Suppressor macrophage (primary cell): ENCODE measurements at places on chromosomes 2 and 18.

DNA sequence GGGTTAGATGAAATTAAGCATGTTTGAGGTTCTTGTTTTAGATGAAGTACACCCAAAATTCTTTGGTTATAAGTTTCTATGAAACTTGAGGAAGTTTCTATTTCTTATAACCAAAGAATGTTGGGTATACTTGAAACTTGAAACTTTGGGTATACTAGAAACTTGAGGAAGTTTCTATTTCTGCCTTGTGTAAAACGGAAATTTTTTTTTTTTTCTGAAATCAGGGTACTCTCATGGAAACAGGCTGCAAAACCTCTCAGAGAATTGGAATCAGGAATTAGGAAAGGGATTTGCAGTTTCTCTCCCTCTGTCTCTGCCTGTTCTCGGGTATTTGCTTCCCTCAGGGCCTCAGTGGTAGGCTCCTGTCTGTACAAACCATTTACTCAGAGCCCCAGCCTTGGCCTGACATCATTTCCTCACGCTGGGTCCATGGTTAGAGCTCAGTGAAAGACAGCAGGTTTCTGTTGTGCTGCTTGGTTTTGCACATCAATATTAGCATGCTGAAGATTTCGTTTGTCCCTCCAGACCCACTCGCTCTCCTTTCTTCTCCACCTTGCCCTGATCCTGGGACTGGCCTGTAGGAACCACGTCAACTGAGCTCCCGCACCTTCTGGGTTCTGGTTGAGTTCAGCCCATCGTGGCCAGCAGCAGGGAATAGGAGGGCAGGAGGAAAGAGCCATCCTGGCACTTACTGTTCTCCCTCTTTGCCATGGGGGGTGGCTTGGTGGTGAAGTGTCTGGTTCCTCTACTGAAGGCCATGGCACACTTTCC is 106.4 kb downstream of the POLR1A start:
- peak; percentile 51 for DNase-seq

GRCh38 chr2:158539176-158540005 is 82.6 kb downstream of the PKP4 start:
- no peak for DNase-seq

GRCh38 chr2:861655-862354 is 88.8 kb upstream of the SNTG2 start:
- no peak for DNase-seq

DNA sequence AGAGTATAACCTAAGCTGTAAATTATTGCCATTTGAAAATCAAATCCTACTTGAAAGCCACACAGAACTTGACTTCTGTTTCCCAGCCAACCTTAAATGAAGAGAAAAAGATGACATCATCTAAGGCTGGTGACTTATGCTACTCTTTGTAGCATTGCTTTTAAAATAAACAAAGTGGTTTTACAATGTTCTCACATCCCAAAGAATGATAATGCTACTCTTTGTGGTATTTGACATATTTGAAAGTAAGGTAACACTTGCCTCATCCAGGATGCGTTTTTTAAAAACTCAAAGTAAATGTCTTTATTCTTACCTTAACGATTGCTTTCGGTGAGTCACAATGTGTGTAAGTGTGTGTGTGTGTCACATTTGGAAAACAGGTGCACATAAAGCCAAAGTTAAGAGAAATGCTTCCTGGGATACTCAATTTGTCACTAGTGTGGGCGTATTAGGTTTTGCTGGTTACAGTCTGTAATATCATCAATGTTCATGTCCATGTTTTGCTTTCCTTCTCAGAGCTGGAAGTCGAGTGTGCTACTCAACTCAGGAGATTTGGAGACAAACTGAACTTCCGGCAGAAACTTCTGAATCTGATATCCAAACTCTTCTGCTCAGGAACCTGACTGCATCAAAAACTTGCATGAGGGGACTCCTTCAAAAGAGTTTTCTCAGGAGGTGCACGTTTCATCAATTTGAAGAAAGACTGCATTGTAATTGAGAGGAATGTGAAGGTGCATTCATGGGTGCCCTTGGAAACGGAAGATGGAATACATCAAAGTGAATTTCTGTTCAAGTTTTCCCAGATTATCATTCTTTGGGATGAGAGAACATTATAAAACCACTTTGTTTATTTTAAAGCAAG is 2.6 kb downstream of the PMAIP1 start:
- peak; percentile 50 for DNase-seq

DNA sequence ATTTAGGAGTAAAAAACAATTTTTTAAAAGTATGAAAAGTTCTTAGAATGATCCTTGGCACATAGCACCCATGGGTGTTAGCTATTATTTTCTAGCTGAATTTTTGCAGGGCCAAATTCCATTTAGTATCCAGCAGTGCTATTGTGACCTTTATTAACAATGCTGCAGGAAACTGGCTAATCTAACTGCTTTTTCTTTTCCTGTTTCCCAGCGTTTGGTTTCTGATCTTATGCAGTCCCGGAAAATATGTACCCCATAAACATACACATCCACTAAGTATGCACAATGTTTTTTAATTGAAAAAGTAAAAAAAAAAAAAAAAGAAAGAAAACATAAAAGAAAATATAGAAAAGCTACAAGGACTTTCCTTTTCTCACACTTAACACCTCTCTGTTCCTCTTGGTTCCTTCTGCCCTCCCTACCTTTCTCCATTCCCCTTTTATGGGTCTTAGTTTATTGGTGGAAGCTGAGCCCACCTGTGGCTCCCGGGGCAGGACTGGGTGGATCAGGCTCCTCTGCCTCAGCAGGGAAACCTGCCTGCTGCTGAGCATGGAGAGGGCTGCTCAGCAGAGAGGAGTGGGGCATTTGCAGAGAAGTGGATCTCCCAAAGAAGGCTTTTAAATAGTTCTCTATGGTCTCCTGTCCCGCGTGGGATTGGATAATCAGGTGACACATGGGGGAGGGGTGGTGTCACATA is 9.3 kb upstream of the SLC16A14 start:
- DNase-seq: no peak

DNA sequence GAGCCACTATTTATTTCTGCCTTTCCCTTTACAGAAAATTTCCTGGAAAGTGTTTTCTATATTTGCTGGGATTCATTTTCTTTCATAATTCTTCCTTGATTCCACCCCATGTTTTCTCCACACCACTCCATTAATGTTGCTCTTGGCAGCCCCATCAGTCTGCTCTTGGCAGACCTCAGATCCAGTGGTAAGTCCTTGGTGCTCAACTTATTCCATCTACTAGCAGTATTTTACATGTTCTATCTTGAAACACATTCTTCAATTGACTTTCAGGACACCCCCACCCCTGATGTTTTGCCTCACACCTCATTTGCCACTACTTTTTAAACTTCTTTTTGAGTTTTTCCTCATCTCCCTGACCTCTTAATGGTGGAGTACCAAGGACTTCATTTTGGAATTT is 65.0 kb downstream of the HNMT start:
- no peak for DNase-seq

- DNase-seq: no peak
These were observed 2.3 kb downstream of the MEIS1 start for GRCh38 chr2:66437109-66437690.

DNA sequence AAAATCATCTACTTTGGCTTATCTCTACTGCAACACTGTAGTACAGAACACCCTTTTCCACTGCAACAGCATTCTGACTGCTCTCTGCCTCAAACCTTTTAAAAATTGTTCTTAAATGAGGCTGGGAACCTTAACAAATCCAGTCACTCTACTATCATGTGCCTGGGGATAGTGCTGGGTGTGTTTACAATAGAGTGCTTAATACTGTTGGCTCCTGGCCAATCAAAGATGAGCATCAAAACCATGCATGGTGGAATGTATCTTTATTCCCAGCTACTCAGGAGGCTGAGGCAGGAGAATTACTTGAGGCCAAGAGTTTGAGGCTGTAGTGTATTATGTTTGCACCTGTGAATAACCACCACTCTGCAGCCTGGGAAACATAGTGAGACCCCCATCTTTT is 7.4 kb downstream of the ANKAR start:
- DNase-seq: no peak

GRCh38 chr2:12819103-12819475 is 102.4 kb downstream of the TRIB2 start:
- DNase-seq: peak; percentile 69

GRCh38 chr2:104863468-104864279 is 9.8 kb downstream of the POU3F3 start:
- peak; percentile 28 for DNase-seq

DNA sequence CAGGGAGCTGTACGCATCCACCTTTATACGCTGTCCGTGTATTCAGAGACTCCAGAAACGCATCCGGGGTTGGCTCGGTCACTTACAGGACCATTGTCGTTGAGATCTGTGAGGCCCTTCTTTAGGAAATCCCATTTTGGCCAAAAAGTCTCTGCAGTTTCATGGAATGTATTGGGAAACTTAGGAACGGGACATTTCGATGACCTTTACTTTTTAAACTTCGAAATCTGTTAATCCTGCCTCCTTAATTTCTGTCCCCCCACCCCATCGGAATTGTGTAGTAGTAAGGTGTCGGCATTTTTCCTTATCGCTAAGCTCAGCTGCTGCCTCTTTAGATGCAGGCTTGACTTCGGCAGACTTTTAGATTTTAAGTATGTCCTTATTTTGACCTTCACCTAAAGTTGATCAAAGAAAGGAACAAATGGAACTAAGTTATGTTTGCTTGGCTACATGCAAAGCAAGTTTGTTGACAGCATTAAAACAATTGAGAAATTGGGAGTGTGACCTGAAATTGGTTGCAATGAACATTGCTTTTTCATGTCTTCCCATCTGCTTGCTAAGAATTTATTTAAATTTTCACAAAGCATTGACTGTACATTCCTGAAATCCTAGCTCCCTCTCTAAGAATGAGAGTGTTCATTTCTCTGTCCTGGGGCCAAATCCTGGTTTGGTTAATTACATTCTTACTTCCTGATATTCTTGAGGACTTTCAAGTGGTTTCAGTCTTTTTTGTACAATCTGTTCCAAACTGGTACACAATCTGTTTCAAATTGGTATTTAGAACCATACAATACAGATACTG is 884 bp upstream of the RAPH1 start:
- no peak for DNase-seq

GRCh38 chr2:27255660-27256059 is 7.2 kb downstream of the SLC30A3 start:
- no peak for DNase-seq

DNA sequence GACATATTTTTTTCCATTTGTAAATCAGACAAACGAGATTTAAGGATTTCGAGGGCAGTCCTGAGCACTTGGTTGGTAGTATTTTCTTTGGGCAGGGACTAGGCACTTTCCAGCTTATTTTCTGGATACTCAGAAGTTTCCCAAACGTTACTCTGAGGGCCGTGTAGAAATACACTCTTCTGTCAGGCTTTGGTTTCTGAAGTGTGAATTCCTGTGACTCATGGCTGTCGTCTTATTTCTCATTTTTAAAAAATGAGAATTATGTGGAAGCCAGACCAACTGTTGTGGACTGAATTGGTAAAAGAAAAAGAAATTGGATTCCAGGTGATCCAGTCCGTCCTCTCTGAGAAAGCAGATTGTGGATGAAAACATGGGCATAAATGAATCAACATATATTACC is 658.6 kb upstream of the FANCL start:
- DNase-seq: no peak

DNA sequence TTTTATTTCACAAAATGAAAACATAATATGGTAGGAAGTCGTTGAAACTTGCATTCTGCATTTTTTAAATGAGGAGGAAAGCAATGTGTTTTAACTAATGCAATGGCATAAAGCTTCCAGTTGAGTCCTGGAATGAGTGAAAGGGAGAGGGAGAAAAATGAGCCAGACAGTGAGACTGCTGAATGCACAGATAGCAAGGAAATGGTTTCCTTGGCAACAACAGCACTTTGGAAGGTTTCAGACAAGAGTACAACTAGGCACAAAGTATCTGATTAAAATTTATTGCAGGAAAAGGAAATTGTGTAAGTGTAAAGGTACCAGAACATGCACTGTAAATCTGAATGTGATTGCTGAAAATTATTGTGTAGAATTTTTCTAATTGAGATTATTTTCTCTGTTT is 320.1 kb upstream of the KYNU start:
- DNase-seq: no peak

- peak; percentile 74 for DNase-seq
These were observed 93.9 kb upstream of the LGALSL start for GRCh38 chr2:64359892-64360657.

DNA sequence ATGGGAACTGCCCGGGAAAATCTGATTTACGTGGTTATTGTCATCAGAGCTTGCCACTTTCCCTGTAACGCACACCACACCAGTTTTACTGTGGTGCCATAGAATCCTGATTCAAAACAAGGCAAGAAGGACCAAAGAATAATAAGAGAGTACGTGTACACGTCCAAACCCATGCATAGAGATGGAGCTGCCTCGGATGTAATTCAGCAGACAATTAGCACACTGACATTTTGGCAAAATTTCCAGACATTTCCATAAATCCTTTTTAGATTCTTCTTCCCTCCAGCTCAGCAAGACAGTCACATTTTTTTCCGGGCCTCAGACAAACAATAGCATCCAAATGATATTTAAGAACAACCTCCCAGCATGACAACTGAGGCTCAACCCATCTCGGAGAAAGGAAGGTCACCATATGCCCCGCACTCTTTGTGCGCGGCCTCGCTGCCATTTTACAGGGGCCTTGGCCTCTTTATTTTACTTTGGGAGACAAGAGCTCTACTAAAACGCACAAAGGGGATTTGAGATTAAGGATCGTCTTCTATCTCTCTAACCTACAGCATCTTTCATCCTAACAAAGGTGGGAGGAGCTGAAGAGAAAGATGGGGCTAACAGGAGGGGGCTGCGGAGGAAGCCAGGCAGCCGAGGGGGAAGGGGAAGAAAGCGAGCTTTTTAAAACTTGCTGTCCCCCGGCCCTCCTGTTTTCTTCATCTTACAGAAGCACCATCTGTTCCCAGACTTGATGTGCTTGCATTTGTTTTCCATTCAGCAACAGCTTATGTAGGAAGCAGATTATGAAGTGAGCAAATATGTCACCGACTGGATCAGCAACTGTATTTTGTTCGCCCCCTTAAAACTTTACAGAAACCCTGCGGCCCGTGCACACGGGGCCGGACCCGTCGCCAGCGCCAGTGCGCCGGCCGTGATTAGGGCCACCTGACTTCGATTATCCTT is 61.0 kb downstream of the CDCA7 start:
- no peak for DNase-seq

- DNase-seq: peak; percentile 74
These were observed 1.3 kb downstream of the FMNL2 start for GRCh38 chr2:152336119-152336853.

DNA sequence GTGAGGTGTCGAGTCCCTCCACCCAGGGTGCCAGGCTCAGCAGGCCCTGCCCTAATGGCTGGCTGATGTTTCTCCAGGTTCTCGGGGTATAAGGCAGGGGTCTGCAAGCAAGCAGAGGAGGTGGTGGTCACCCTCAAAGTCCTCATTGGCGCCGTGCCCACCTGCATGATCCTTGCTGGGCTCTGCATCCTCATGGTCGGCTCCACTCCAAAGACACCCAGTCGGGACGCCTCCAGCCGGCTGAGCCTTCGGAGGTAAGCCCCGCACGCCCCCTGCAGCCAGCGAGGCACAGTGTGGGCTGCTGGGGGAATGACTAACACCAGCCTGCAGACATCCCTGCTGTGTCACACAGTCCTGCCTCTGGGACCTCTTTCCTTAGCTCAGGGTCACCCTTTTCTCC is 14.1 kb downstream of the MFSD2B start:
- DNase-seq: no peak

- DNase-seq: no peak
These were observed 340.3 kb upstream of the SALL3 start for GRCh38 chr18:78639006-78639950.

- DNase-seq: no peak
These were observed 105.7 kb downstream of the TPO start for GRCh38 chr2:1518867-1519530.
